ENCODE measurements at places on chromosomes 12 and 14. TPM values are rescaled to one million over a fixed set of nuclear protein-coding genes. Genes with fewer than 3 reads are reported as not detected.

NAV3 gene
- 2.0 TPM for polyA plus RNA-seq

- no peak for DNase-seq
Measured at GRCh38 chr14:35963209-35963608, 137.1 kb downstream of the BRMS1L start.

GRCh38 chr14:75409316-75410205 lies 18.3 kb upstream of the JDP2 start:
- no peak for DNase-seq

PLEK2 gene
- 0.34 TPM for polyA plus RNA-seq

GRCh38 chr12:2372735-2373134 lies 319.9 kb downstream of the CACNA1C start:
- DNase-seq = no peak

Data from right cardiac atrium (tissue), 5 donors.